ENCODE measurements at places on chromosomes 1 and 21. TPM values are rescaled to one million over a fixed set of nuclear protein-coding genes. Genes with fewer than 3 reads are reported as not detected.

CLCA4 gene
- total RNA-seq: 38.1 TPM

CYP4A22 gene
- not detected for total RNA-seq

MEX3A gene
- total RNA-seq: 7.2 TPM

SRM gene
- 9.0 TPM for total RNA-seq

HMCN1 gene
- 36.9 TPM for total RNA-seq

BLACAT1 gene
- not detected for total RNA-seq

SLFNL1 gene
- total RNA-seq: 0.69 TPM

SPRR4 gene
- not detected for total RNA-seq

HCN3 gene
- 3.0 TPM for total RNA-seq

RGS4 gene
- 26.0 TPM for total RNA-seq

LRRC8B gene
- 7.0 TPM for total RNA-seq

DNA sequence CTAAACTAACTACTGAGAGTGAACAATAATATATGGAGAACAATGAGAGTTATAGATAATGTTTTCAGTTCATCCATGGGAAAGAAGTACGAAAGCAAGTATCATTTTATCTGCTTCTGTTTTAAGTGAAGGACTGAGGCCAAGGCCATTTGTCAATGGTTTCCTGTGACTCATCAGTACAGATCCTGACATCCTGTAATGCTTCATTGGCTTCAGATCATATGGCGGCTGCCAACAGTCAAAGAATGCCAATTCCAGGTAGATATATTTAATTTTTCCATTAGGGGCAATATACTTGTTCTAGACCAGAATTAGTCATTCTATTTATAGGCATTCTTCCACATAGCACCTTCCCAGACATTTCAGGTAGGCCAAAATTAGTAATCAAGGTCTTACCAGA lies 97.3 kb downstream of the USH2A start:
- DNase-seq: no peak

DNA sequence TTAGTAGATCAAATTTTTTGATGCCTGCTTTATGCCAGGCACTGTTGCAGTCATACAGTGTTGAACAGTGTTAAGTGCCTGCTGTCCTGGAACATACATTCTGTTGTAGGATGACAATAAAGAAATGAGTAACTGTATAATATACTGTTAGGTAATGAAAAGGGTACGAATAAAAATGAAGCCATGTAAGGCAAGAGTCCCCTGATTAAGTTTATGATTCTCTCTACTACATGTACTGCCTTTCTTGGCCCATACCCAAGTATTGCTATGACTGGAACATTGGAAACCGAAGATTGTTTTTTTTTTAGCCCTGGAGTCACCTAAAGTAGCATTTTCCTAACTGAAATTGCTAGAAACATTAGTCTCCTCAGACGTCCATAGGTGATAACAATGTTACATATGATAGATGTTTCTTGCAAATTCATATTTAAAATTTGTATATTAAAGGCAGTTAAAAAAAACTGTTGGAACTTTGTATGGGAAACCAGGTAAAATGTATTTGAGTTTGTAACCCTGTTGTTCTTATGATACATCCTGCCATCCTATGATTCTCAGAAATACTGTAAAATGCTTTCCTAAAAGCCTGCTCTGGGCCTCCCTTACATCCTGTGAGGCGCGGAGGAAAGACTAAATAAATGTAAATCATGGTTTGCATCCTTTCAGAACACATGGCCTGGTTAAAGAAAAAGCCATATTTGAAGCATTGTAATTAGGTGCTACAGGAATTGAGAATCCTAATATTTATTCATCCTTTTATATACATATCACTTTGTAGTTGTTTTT lies 5.8 kb downstream of the ATP5PB start:
- DNase-seq: no peak

- DNase-seq: no peak
Measured at GRCh38 chr1:235902677-235903542, 36.2 kb upstream of the LYST start.

GRCh38 chr1:26023826-26024225 lies 2.3 kb downstream of the EXTL1 start:
- no peak for DNase-seq

GRCh38 chr1:64923294-64923718 lies 43.0 kb downstream of the JAK1 start:
- no peak for DNase-seq

DNA sequence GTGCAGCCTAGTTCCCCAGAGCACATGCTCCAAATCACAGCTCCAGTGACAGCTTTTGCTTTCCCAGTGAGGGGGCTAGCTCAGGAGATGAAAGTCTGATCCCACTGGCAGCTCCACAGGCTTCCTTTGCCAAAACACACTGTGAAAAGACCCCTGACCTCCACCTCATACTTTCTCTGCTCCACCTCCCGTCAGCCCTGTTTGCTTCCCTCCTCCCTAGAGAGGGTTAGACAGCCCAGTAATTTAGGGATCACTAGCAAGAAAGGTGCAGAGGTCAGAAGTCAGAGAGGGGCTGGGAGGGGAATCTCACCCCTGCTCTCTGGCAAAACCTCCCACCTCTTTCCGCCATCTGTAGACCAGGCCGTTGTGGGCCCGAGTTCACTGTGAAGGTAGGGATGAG lies 62.8 kb downstream of the PLXNA2 start:
- DNase-seq: no peak

GRCh38 chr1:156956333-156956732 lies 35.9 kb downstream of the LRRC71 start:
- no peak for DNase-seq

DNA sequence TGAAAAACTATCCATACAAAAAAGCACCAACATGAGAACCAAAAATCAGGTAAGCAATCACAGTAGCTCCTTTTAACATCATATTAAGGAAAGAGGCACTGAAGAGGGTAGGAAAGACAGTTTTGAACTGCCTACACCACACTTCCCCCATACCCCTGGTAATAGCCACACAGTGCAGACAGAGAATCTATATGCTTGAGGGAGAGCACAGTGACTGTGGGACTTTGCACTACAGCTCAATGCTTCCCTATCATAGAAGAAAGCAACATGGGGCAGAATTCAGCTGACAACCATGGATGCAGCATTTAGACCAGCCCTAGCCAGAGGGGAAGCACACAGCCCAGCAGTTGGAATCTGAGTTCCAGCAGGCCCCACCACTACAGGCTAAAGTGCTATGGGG lies 7.9 kb upstream of the TEX50 start:
- no peak for DNase-seq

DNA sequence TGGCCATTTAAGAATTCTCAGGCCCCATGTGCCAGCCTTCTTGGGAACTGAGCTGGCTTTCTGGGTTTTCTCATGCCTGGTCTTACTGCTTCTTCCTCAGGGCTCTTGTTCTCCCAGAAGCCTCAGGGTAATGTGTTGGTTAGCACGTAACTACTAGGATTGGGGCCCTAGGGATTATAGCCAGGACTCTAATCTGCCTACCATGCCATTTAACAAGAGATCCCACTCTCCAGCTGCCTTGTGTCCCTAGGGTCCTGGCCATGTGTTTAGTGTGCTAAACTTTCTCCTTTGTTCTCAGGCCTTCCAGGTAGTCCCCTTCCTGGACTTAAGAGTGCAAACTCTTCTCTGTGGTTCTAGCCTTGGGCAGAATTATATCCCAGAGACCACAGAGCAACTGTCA lies 2.2 kb upstream of the SH3BGRL3 start:
- no peak for DNase-seq

DNA sequence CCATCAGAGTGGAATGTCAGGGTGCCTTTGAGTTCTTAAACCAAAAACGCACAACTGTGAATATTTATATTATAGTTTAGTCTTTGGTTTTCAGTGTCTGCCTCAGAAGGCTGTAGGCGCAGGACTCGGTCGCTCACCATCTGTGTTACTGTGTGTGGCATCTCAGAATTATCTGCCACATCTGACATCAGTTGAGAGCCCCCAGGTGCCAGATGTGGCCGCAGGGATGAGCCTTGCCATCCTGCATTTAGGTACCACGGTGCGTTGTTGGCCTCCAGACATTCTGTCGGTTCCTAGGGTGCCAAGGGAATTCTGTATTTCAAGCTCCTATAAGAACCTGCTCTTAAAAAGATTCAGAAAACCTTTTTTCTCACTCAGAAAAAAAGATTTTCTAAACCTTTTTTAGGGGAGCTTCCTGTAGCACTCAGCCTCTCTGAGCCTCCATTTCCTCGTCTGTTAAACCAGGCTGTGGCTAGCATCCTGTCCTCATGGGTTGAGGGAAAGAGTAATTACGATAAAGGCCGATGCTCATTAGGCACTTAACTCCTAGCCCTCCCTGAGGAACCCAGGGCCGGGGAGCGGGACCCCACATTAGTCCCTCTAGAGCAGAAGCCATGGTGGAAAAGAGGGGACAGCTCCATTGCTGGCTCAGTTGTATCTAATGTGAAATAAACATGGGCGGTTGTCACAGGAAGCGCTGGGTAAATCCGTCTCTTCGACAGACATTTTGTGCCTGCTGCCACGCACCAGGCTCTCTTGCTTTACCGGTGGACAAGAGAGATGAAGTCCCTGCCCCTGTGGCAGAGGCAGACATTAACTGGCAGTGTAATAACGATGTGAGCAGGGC lies 70.2 kb upstream of the MORC3 start:
- DNase-seq: no peak

DNA sequence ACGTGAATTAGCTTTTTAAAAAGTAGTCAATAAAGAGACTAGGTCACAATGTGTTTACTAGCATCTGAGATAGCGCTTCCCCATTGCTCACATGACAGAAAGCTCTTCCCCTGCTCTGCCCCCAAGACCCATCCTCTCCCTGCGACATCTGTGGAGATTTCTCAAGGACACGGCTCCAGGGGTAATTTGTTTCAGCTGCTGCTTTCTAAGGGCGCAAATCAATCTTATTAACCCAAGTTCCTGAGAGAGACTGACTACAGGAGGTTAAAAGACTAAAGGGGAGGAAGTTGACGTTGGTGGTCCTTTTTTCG lies at the start of gene MYOCOS:
TSS of gene MYOCOS (plus strand) at position 92 of the 311 bp plus-strand sequence. CDS start 1,641 bp downstream, outside the sequence.
- DNase-seq: no peak

GRCh38 chr1:112934577-112934976 lies 21.4 kb downstream of the SLC16A1 start:
- DNase-seq: no peak

DNA sequence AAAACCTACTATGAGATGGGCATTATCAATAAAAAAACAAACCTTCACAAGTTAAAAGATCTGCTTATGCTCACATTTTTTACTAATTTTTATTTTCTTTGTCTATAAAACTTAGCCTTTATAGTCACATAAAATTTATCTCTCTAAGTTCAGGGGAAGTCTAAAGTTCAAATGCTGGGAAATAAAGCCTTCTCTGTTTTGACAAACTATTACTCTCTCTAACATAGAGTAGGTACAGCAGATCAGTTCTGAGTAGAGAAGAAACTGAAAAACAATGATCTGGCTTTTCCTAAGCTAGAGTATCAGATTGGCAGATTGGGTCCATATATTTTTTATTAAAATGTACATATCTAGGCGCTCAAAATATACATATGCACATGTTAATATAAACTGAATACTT lies 31.2 kb downstream of the C1orf141 start:
- DNase-seq: no peak

- DNase-seq: no peak
Measured at GRCh38 chr1:97867127-97867526, 53.7 kb downstream of the DPYD start.

DNA sequence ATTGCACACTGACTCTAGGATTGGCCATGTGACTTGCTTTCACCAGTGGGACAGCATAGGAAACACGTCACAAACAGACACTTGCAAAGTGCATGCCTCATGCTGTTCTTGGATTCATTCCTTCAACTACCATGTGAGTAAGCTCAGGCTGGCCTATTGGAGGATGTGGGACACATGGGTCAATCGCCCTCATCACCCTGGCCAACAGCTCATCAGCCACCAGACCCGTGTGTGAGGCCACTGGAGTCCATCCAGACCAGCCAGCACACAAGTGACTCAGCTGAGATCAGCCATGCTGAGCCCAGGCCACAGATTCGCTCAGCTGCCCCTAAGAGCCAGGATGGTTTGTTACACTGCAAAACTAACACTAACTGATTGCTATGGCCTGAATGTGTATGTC lies 216.1 kb upstream of the GRIK3 start:
- DNase-seq: no peak

DNA sequence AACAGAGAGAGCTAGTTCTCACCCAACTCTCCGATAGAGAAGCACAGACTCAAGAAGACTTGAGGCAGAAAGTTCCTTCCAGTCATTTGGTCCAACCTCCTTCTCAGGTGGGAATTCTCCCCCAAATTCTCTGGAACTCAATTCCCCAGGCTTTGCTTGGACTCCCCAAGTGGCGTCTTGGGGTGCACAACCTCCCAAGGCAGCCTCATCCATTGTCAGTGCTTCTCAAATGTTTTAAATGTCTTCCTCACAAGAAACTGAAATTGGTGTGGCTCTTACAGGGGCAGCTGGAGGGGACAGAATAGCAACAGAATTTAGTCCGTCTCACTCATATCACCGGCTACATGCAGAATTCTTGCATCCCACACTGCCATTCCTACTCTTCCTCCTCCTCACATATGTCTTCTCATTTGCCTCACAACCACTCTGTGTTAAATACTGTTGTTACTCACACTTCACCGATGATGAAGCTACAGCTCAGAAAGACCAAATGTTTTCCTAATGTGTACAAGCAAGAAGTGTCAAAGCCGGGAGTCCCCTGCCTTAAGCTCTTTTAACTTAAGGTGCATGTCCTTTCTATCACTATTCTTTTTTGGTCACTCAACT lies 33.4 kb upstream of the CD84 start:
- no peak for DNase-seq

DNA sequence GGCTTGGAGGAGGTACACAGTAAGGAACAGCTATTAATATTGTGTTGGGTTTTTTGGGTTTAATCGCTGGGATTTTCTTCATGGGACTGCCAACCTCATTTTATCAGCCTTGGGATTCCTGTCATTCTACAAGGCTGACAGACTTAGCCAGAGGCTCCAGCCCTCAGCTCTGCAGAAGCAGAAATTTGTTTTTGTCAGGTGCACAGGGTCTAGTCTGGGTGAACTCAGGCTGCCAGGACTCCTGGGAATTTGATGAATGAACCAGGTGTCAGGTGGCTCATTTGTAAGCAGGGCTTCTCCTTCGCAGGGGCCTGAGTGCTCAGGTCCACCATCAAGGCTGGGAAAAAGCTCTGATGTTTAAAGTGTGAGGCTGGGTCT lies 11.5 kb upstream of the ZNF362 start:
- no peak for DNase-seq

GRCh38 chr1:211783897-211784296 lies 46.7 kb downstream of the LPGAT1 start:
- no peak for DNase-seq

DNA sequence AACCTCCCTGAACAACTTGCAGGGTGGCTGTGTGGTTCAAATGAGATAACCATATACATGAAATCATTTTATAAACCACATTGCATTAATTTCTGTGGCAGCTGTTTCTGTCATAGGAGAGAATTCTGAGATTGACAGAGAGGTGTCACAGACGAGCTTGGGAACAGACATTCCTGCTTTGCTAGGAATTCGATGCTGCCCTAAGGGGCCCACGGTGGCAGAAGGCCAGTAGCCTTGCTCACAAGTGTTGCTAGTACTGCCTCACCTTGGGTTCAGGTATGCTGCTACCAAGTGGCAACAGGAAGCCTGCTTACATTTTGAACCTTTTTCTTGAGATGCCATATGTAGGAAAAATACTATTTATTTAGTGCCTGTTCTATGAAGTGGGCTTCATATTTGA lies 13.4 kb downstream of the KCNA10 start:
- DNase-seq: no peak
